ENCODE measurements at places on chromosomes 3 and 15.

DNA sequence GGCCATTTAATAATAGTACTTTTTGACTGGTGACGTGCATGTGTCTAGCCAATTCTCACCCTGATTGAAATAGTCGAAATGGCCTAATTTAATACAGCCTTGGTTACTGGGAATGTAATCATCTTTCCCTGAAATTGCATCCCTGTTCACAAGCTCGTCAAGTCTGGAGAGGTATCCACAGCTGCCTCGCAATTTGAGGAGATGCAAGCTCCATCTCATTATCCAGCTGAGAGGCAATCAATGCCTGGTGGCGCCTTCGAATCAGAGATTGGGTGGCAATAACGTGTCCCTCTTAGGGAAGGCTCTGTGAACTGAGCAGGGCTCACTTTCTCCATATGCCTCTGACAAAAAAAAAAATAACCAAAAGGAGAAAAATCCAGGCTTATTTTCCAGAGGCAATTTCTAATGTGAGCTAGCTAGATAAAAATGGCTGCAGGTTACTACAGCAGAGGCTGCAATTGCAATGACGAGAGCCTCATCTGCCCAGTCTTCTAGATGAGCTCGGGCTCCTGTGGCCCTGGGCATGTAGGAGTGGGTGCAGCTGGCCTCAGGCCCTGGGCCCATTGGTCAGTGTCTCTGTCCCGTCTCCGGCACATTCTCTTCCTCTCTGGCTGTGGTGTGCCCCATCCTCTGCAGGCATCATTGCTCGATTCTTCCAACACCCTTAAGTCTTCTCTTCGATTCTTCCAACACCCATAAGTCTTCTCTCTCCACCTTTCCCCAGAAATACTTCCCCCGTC is 487.5 kb downstream of the GABRG3 start:
- no peak for DNase-seq

GRCh38 chr3:11415099-11415498 is 142.9 kb downstream of the ATG7 start:
- no peak for DNase-seq

DNA sequence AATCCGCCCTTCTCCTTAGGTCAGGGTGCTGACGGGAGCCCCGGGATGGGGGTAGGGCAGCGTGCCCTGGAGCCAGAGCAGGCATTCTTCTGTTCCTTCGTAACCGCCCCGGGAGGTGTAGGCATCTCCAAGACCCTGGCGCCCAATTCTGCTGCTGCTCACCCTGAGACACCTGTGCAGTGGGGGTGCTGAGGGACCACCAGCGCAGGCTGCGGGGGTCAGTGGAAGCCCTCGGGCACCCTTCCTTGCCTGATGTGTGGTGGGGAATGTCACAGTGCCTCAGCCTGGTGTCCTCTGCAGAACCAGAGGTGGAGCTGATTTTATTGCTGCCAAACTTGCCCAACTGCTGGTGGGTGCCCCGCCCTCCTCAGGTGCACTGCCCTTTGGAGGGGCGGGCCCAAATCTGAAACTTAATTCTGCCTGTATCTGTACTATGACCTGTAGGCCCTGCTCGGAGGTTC is 7.3 kb downstream of the CSK start:
- no peak for DNase-seq

DNA sequence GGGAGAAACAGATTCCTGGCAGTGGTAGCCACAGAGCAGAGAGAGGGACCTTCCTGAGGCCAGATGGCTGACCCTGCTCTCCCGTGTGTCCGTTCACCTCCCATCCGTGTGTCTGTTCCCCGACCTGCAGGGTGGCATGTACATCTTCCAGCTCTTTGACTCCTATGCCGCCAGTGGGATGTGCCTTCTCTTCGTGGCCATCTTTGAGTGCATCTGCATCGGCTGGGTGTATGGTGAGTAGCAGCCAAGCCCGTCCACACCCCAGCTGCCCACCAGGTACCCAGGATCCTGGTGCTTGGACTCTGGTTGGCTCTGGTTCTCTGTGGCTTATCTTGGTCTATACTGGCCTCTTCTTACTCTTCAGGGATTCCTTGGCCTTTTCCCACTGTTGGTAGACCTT is 59.5 kb upstream of the SLC6A1 start:
- DNase-seq = no peak

GRCh38 chr15:59008086-59008485 is 20.6 kb downstream of the RNF111 start:
- no peak for DNase-seq

GRCh38 chr3:42502429-42503250 is at the start of gene VIPR1:
Gene VIPR1, plus strand, starts transcription at chr3:42502643. Its CDS starts 93 bp downstream, at chr3:42502736.
- peak; percentile 87 for DNase-seq

- DNase-seq = no peak
These were observed 30.5 kb downstream of the POLQ start for GRCh38 chr3:121515313-121515712.

- DNase-seq = no peak
These were observed 312.1 kb upstream of the ARHGEF26 start for GRCh38 chr3:153809097-153809496.

GRCh38 chr3:61664105-61664482 is 102.7 kb downstream of the PTPRG start:
- DNase-seq = no peak

DNA sequence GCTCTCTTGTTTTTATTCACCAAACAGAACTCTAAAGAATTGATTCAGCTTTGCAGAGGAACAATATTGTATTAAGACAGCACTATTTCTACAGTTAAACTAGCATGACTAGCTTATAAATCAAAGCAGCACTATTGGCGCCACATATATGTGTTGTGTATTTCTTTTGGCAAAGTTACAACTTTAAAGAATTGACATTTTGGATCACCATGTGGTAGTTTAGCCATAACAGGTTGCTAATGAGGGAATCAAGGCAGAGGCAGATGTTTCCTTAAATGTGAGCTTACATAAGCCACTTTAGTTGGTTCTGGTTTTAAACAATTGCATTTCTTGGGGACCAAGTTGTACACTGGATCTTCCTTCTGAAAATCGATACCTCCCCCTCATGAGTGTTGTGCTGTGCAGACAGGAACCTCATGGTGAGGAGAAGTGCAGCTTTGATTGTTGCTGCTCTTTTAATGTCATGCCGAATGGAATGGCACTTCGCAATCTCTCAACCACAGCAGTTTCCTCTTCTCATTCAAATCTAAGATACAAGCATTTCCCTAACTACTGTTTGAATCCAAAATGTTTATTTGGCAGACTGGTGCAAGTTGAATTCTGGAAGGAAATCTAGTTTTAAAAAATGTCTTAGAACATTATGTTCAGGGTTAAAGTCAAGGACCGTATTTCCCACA is 151.2 kb downstream of the MYRIP start:
- no peak for DNase-seq

DNA sequence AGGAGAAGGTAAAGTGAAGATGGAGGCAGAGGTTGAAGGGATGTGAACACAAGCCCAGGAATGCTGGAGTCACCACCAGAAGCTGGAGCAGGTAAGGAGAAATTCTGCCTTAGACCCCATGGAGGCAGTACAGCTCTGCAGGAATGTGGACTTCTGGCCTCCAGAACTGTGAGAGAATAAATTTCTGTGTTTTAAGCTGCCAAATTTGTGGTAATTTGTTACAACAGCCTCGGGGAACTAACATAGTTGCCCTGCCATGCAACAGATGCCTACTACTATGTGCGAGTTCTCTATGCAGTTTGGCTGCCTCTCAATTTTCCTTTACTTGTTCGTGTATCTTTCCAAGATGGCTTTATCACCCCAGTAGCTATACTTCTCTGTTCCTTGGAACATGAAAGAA is 394.1 kb downstream of the TUSC7 start:
- DNase-seq = no peak

DNA sequence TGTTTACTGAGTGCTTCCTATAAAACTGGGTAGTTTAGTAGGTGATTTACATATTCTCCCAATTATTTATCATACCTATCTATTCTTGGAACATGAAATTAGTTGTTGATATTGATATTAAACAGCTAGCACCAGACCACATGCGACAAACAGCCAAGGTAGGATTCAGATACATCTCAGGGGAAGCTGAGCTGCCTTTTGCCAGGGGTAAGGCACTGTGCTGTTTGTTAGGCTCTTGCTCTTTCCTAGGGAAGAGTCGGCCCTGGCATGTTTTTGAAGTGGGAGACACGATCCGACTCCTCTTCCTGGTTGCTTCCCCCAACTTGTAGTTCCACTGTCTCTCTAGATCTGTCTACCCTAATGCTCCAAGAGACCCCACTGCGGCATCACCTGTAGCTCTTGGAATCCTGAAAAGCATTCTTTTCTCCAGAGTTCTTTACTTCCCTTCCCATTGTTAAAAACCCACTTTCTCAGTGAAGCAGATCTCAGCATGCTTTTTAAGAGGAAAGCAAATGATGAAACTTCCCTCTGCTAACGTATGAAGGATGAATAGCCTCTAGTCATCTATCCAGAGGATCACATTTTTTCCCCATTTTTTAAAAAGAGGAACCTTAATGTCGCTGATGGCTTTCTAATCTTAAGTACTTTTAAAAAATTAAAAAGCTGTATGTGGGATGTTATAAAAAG is 138.4 kb downstream of the GHSR start:
- no peak for DNase-seq

- DNase-seq = no peak
These were observed 27.8 kb downstream of the ACSBG1 start for GRCh38 chr15:78206326-78207109.

- no peak for DNase-seq
These were observed 56.9 kb downstream of the AMOTL2 start for GRCh38 chr3:134317106-134317947.

GRCh38 chr3:68924897-68925296 is 7.5 kb downstream of the TAFA4 start:
- DNase-seq = no peak

- no peak for DNase-seq
These were observed 59.2 kb downstream of the OXSM start for GRCh38 chr3:25849091-25849490.

- no peak for DNase-seq
These were observed 6.1 kb downstream of the MOBP start for GRCh38 chr3:39473452-39474125.

DNA sequence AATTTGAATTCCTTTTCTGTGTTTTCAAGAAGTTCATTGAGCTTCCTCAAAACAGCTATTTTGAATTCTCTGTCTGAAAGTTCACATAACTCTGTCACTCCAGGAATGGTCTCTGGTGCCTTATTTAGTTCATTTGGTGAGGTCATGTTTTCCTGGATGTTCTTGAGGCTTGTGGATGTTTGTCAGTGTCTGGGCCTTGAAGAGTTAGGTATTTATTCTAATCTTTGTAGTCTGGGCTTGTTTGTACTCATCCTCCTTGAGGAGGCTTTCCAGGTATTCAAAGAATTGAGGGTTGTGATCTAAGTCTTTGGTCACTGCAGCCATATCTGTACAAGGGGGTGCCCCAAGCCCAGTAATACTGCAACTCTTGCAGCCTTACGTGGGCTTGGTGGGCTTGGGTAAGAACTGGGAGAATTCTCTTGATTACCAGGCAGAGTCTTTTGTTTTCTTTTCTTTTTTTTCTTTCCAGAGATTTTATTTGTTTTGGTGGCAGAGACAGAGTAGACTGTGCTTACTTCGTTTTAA is 19.3 kb upstream of the CCNDBP1 start:
- DNase-seq = no peak

DNA sequence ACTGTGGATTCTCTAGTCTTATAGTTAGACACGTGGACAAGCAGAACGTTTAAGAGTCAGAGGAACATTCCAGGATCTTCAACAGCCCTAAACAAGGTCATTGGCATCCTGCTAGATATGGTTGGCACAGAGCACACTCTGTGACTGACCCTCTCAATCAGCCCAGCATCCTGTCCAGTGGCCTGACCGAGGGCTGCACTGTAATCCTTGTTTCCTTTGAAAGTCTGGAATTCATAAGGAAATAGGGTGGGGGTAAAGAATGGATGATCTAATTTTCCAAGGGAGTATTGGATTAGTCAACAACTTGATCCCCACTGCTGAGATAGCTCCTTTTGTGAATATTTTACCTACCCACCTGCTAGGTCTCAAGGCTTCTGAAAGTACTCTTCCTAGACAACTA is 94.5 kb upstream of the DLG1 start:
- DNase-seq = no peak

GRCh38 chr3:189561256-189561655 is 69.9 kb upstream of the TP63 start:
- no peak for DNase-seq

GRCh38 chr3:153567556-153567955 is 405.5 kb downstream of the RAP2B start:
- no peak for DNase-seq

DNA sequence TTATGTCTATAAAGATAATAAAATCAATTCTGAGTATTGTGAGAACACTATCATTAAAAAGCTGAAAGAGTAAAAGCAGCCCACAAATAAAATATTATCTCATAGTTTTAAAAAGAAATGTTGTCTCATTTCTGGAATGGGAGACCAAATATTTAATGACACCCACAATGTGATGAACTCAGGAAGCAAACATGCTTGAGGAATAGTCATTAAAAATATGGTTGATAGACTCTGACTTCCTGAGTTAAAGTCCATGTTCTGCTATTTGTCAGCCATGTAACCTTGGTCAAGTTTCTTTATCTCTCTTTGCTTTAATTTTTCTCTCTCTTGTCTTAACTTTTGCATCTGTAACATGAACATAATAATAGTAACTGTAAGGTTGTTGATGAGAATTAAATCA is 35.5 kb upstream of the CHMP2B start:
- DNase-seq = no peak

GRCh38 chr3:42936157-42936981 is 30.4 kb downstream of the ZNF662 start:
- DNase-seq = no peak

- DNase-seq = no peak
These were observed 37.0 kb upstream of the LMCD1 start for GRCh38 chr3:8464668-8465067.

DNA sequence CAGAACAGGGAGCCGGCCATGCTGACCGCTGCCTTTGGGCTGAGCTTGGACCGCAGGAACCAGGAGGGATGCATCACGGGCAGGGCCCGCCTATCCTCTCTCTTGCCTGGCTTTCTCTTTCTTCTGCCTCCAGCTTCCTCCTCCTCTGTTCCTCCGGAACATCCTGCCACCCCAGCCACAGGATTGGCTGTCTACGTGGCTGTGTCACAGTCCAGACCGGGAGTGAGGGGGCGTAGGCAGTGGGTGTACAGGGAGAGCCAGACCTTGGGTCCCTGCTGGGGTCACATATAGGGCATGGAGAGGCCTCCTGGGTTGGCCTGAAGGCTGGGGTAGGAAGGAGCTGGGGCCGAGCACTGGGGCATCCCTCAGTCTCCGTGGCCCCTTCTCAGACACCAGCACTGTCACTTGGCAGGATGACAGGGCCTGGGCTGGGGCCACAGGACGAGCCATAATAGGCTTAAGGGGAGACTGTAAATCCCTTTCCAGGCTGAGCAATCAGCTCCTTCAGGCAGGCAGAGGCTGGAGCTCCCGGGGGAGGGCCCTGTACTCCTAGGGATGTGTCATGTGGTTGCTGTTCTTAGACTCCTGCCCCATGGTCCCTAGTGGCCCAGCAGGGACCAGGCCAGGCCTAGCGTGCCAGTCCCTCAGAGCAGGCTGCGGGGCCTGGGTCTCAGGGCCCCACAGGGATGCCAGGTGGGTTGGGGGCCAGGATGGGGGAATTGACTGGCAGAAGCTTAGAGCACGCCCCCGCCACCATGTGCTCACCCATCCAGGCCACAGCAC is 25.4 kb downstream of the LINGO1 start:
- DNase-seq = no peak

- DNase-seq = no peak
These were observed 137.1 kb downstream of the CBLB start for GRCh38 chr3:105731686-105732085.
